ENCODE measurements at places on chromosomes 6 and 20. TPM values are rescaled to one million over a fixed set of nuclear protein-coding genes. Genes with fewer than 3 reads are reported as not detected.
A peak's percentile ranks its signal among the peaks of the same experiment; 100 is the strongest.

DNA sequence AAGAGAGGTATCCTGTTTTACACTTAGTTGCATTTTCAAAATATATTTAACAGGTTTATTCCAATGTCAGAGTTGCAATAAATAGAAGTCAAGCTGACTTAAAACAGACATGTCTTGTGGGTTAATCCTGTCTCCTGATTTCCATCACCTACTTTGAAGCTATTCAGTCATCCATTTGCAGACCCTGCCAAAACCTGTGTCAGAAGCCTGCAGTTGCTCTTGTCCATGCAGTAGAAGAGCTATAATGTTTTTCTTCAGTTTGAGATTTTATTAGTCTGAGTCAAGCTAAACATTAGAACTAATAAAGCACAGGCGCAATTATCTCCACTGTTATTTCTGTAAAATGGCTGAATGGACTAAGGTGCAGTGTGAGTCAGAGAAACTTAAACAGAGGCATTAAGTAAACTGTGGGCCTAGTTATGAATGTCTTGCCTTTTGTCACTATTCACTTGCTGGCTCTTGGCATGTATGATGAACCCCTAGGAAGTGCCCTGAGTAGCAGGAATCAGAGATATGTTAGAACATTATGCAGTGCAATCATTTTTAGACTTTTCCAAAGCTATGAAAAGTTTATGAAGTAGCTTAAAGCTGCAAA, 11.0 kb upstream of the HDGFL1 start:
- no peak for DNase-seq

DNA sequence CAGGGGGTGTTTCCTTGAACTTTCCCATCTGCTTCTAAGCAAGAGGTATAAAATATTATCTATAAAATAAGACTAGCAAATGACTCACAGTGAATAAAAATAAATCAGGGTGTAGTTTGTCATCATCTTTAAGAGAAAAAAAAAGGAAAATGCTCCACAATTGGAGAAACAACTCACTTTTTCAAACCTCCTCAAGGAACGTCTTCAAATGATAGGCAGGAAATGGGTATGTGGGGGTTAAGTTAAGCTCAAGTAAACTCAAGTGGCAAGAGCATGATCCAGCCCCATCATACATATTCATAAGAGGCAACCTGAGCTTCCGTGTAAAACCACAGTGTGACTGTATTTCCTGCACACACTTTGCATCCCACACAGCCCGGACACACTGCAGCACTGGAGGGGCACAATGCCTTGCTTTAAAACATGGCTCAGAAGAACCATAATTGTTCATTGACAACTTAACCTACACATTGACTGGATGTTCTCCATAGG, 58.5 kb upstream of the CEP85L start:
- no peak for DNase-seq

COL10A1 gene
- total RNA-seq: 0.14 TPM

UBD gene
- total RNA-seq: 24.6 TPM

DNA sequence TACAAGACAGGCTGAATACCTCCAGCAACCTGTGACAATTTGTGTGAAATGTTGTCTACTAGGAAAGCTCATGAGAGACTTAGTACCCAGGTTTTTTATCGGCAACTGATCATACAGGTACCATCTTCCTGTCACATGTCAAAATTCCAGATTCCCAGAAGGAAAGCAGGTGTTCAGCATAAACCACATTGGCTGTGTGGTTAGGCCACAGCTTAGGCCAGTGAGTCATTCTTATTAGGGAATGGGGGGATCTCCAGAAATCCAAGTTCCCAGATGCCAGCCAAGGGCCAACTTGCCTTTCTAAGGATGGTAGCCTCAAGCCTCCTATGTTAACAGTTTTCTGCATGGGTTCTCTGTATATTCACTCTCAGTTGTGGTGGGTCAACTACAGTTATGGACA, 65.9 kb downstream of the FAM184A start:
- DNase-seq: no peak

- no peak for DNase-seq
Observed at GRCh38 chr6:149063468-149063867, 254.0 kb upstream of the TAB2 start.

DNA sequence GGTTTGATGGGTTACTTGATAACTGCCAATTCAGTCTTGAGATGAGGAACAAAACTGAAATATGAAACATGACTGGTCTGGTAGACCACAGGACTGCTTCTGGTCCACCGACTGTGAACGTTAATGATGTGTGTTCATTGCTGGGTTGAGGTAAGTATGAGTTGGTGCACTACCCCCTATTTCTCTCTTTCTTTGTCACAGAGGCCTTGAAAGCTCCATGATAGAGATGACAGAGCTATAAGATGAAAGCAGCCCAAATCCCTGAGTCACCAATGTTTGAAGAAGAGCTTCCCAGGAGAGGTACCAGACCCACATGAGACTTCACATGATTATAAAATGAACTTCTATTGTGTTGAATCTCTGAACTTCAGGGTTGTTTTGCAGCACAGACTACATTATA, 555.5 kb downstream of the PTPRT start:
- no peak for DNase-seq

DNA sequence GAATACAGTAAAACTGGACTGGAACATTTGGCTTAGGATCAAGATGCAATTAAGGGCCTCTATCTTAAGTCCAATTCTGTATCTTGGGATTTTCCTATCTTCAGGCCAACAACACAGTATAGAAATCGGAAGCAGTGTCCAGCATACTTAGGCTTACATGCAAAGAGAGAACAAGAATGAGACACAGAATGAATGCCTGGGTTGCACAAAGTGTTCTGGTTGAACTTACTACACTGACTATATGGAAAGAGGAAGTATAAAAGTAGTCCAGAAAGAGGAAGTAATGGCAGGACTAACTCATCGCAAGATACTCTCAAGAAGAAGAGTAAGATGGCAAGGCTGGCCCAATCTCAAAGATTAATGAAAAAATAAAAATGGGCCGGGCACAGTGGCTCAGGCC, 87.6 kb downstream of the BTBD9 start:
- DNase-seq: no peak

- no peak for DNase-seq
Observed at GRCh38 chr6:145225500-145225899, 509.8 kb downstream of the EPM2A start.

DNA sequence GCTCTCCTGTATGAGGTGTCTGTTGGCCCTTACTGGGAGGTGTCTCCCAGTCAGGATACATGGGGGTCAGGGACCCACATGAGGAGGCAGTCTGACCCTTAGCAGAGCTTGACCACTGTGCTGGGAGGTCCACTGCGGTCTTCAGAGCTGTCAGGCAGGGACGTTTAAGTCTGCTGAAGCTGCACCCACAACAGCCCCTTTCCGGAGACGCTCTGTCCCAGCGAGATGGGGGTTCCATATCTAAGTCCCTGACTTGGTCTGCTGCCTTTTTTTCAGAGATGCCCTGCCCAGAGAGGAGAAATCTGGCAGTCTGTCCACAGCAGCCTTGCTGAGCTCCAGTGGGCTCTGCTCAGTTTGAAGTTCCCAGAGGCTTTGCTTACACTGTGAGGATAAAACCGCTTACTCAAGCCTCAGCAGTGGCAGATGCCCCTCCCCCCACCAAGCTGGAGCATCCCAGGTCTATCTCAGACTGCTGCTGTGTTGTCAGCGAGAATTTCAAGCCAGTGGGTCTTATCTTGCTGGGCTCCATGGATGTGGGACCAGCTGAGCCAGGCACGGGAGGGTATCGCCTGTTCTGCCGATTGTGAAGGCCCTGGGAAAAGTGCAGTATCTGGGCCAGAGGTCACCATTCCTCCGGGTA, 36.3 kb upstream of the IBTK start:
- DNase-seq: no peak

SLC17A2 gene
- 0.21 TPM for total RNA-seq

GRCh38 chr6:33071569-33071968, 1.9 kb downstream of the HLA-DPA1 start:
- no peak for DNase-seq

DNA sequence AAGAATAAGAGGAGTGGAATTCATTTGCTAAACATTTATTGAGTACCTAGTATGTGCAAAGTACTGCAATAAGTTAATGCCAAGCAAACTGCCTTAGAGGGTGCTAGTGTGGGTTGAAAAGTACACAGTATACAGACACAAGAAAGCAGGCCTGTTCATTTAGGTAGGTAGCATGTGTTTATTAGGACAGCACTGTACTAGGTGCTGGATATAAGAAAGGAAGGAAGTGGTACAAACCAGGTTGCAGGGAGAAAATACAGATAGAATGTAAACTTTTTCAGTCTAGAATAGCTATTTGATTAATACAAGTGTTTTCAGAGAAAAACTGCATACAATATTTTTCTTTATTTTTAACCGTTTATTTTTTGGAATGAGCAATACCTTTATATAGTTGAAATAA, 68.1 kb downstream of the PHF20 start:
- DNase-seq: no peak

RNF114 gene
- total RNA-seq: 72.1 TPM

SCGN gene
- 47.1 TPM for total RNA-seq

GRCh38 chr20:21437816-21438215, 40.5 kb upstream of the NKX2-4 start:
- DNase-seq: no peak

GRCh38 chr20:44039741-44040140, 125.1 kb downstream of the TOX2 start:
- DNase-seq: peak; percentile 57

DNA sequence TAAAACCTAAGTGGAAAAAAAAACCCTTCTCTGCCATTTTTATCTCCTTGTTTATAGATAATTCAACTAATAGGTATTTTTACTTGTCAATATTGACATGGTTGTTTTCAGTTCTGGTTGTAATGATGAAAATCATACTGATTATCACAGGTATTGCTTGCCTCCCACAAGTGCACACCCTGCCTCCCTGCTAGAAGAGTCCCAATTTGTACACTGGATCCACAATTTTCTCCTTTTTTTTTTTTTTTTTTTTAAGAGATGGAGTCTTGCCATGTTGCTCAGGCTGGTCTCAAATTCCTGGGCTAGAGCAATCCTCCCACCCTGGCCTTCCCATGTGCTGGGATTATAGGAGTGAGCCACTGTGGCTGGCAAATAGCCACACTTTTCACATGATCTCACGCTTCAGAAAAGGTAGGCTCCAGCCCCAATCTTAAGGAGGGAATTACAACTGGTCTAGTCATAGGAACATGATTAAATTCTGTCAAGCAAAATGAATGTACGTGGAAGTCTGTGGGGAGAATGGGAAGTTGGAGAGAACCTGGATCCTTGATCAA, 12.3 kb downstream of the DYNLT2 start:
- DNase-seq: no peak

DNA sequence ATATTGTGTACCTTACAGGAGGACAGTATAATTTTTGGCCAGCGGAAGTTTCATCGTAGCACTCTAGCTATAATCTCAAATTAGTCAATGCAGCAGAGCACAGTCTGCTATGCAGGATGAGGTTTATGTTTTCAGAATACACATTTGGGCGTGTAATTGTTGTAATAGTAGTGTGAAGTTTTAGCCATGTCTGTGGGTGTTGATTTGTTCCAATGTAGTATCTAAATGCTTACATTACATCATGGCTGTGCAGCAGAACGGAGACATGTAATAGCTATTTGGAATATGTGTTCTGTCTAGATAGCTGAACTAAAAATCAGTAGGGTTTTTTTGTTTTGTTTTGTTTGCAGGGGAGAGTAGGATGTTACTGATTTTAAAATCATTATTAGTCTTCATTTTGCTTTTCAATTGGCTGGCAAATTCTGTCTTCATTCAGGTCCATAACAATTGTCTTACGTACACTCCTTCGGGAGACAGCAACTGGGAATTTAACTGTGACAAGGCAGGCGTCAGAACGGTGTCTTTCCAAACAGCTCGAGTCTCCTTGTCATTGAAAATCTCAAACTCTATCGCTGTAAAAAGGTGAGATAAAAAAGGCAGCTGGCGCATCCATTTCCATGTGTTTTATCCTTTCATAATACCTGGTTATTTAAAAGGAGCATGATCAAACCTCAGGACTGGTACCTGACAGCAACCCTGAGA, 65.1 kb upstream of the CDH4 start:
- no peak for DNase-seq

ULBP2 gene
- total RNA-seq: not detected

DNA sequence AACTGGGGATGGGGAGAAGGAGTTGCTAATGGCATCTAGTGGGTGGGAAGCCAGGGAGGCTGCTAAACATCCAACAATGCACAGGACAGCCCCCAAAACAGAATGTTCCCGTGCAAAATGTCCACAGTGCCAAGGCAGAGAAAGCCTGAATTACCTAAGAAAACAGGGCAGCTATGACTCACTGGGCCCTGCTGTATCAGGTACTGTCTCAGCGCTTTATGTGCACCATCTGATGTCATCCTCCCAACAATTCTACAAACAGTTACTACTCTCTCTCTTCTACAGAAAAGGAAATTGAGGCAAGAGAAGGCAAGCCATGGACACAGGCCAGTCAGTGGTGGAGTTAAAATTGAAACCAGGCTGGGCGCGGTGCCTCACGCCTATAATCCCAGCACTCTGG, 3.1 kb downstream of the YTHDF1 start:
- DNase-seq: no peak

WFDC12 gene
- not detected for total RNA-seq

NCOA7 gene
- 54.0 TPM for total RNA-seq

- DNase-seq: no peak
Observed at GRCh38 chr6:89842228-89842627, 12.5 kb downstream of the CASP8AP2 start.

DNA sequence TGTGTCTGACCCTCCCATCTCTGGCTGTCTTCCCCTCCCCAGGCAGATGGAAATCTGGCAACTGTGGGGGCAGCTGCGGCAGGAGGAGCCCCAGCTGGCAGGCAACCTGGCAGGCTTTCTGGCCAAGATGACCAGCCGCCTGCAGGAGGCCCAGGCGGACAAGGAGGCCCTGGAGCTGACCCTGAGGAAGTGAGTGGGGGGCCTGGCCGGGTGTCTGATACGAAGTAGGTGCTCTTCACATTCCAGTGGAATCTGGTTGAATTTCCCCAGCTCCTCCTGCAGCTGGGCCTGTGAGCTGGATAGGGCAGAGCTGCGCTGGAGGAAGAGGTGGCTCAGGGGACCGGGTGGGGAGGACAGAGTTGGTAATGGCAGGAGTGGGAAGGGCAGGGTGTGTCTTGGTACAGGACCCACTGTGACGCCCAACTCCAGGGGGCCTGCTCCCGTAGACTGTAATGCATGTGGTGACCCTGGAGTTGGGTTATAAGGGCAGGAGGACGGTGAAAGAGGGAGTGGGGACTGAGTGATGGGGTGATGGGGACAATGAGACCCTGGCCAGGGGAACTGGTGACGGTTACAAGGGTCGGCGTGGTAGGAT, 19.7 kb downstream of the RAB44 start:
- no peak for DNase-seq

Data from type B pancreatic cell (in vitro differentiated cells).